ENCODE measurements at places on chromosomes 4 and X.

DNA sequence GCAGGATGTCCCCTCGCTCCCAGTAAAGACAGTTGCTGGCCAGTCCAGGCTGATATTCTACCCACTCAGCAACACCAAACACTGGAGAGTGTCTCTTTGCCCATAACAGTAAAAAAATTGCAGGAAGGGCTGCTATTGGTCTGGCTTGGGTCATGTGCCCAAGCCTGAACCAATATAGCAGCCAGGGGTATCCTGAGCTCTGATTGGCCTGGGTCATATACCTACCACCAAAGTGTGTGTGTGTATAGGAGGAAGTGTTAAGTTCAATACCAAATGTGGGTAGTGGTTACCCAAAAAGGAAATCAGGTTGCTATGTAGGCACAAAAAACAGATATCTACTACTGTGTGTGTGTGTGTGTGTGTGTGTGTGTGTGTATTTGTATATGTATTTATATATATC lies 373.2 kb downstream of the BCOR start:
- DNase-seq, result peak; percentile 25

DNA sequence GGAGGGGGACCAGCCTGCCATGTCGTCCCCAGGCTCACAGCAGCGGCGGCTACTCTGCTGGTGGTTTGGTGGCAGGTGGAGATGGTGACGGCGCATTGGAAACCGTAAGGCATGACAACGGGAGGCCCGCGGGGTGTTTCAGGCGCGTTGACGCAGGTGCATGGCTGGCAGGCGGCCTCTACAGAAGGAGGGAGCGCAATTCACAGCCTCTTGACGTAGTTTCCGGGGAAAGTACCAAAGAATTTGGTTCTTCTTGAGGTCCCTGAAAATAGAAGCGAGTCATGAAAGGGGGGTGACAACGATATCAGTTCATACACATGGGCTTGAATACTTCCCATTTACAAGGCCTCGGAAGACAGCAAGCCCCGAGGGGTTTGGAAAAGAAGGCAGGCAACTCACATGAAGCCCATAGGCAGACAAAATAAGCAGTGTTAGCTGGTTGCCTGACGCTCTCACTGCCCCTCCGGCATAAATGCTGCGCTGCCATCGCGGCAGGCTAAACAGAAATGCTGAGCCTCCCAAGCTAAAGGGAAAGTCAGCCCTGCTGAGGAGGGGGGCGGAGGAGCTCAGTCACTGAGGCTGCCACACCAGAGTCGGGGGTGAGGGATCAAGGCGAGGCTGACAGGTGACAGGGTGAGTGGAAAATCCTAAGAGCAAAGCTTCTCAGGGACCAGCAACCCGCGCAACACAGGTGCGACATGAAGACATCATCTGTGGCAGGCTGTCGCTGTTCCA lies 52.3 kb upstream of the PDLIM3 start:
- peak; percentile 80 for DNase-seq

DNA sequence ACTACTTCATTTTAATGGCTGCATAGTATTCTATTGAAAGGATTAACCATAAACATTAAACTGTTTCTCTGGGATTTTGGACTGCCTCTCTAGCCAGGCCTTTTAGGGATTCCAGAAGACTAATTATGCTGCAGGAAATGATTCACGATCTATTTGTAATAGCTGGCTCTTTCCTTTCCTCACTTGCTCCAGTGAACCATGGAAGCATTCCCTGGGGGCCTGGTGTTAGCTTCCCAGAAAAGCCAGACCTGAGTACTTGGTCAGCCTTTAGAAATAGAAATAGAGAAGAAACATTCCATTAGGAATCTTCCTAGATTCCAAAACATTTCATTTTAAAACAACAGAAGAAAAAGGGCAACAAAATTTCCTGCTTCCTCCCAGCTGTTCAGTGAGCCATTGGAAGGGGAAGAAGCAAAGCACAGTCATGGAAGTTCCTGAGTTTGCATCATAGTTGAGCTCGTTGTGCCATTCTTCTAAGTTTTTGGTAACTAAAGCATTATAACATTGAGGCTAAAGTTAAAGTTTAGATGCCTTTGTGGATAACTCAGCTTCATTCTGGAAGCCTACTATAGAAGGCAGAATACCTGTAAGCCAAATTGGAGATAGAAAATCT lies 83.5 kb downstream of the NPNT start:
- DNase-seq, result no peak

- no peak for DNase-seq
Measured at GRCh38 chr4:16032396-16032770, 51.4 kb downstream of the PROM1 start.

DNA sequence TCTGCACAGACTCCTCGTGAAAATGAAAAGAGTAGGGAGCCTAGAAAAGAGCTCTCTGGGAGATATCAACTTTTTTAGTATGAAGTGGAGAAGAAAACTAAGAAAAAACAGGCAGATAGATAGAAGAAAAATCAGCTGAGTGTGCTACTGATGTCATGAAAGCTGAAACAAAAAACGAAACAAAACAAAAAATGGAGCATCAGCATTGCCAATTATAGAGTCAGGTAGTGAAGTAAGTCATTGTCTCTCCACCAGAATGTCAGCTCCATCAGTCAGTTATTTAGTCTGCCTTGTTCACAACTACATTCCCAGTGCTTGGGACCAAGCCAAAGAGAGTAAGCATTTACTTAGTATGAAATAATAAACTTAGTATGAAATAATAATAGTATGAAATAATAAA lies 595.1 kb downstream of the STPG2 start:
- DNase-seq, result no peak

- no peak for DNase-seq
Measured at GRCh38 chr4:25535278-25535677, 120.4 kb upstream of the SLC34A2 start.

GRCh38 chr4:121233982-121234381 lies 69.9 kb upstream of the TNIP3 start:
- no peak for DNase-seq

- no peak for DNase-seq
Measured at GRCh38 chr4:85823295-85823694, 348.3 kb downstream of the ARHGAP24 start.

DNA sequence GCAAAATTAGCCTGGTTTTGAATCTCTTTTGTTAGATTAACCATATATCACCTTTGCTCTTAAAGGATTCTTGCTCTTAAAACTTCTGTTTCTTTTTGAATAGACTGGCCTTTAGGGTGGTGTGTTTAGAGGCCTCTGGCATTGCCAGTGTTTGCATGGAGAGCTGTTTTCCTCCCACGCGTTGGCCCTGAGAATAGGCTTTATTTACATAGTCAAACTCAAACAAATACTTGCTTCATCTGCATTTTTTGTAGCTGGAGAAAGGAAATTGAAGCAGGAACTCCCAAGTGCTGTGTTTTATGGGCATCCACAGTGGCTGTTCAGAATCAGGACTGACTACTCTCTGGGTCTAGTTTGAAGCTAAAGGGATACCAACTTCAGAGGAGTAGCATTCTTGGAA lies 2.7 kb downstream of the SHROOM2 start:
- DNase-seq, result no peak

DNA sequence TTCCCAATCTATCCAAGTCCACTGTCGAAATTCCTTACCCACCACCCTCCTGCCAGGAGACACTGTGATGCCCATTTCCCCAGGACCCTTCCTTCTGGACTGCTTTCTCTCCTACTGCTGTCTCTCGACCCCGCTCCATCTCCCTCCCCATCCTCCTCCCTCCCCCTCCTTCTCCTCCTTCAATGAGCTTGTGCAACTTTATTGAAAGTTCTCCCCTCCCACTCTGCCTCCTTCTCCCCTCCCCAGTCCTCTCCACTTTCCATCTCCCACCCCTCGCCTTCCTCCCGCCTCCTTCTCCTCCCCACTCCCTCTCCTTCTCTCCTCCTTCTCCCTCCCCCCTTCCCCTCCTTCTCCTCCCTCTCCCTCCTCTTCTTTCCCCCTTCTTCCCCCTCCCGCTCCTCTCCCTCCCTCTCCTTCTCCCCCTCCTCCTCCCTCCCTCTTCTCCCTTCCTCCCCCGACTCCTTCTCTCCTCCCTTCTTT lies 116.6 kb upstream of the FAT1 start:
- DNase-seq, result no peak

GRCh38 chrX:11188664-11189063 lies 77.5 kb downstream of the HCCS start:
- DNase-seq, result no peak

GRCh38 chr4:155042014-155042413 lies 166.4 kb upstream of the NPY2R start:
- no peak for DNase-seq

- no peak for DNase-seq
Measured at GRCh38 chr4:152825336-152825735, 45.6 kb downstream of the ARFIP1 start.

DNA sequence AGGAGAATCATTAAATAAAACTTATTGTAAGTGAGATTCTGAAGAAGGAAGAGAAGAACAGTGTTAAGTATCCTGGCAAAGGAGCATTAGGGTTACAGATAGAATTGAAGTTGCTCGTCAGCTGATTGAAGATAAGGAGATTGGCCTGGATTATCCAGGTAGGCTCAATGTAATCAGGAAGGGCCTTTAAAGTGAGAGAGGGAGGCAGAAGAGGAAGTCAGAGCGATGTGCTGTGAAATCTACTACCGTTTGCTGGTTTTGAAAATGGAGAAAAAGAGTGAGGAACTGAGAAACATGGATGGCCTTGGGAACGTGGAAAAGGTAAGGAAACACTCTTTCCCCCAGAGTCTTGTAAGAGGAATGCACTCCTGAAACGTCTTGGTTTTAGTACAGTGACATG lies 245.7 kb downstream of the ANTXR2 start:
- no peak for DNase-seq

GRCh38 chr4:105170711-105171110 lies 24.0 kb downstream of the TET2 start:
- DNase-seq, result no peak

DNA sequence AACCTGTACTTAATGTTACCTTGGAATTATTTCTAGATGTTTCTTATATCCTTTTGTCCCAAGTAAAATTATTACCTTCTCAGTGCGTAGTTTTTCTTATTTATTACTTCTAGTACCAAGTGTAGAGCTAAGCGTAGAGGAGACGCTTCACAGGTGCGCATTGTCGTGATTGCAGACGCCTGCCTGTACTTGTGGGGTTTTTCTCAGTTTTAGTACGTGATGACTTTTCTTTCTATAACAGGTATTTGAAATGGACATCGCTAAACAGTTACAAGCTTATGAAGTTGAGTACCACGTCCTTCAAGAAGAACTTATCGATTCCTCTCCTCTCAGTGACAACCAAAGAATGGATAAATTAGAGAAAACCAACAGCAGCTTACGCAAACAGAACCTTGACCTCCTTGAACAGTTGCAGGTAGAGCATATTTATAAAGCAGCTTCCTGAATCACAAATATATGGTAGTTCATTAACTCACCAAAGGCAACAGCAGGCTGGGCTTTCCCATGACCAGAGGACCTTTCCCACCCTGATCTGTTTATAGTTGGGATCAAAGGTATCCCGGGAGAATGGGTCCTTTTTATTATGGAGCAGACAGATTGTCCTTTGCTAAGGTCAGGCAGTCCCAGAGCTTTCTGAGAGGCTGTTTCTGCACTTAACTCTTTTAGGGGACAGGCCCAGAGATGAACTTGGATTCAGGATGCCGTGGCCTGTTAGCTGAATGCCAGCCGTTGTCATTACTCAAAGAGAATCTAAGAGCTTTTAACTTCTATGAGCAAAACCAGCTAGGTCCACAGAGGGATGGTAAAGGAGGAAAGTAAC lies 172.9 kb downstream of the PTTG2 start:
- DNase-seq, result no peak

GRCh38 chr4:154389148-154389547 lies 102.5 kb downstream of the DCHS2 start:
- DNase-seq, result no peak

- DNase-seq, result no peak
Measured at GRCh38 chrX:100477958-100478357, 67.9 kb upstream of the PCDH19 start.

DNA sequence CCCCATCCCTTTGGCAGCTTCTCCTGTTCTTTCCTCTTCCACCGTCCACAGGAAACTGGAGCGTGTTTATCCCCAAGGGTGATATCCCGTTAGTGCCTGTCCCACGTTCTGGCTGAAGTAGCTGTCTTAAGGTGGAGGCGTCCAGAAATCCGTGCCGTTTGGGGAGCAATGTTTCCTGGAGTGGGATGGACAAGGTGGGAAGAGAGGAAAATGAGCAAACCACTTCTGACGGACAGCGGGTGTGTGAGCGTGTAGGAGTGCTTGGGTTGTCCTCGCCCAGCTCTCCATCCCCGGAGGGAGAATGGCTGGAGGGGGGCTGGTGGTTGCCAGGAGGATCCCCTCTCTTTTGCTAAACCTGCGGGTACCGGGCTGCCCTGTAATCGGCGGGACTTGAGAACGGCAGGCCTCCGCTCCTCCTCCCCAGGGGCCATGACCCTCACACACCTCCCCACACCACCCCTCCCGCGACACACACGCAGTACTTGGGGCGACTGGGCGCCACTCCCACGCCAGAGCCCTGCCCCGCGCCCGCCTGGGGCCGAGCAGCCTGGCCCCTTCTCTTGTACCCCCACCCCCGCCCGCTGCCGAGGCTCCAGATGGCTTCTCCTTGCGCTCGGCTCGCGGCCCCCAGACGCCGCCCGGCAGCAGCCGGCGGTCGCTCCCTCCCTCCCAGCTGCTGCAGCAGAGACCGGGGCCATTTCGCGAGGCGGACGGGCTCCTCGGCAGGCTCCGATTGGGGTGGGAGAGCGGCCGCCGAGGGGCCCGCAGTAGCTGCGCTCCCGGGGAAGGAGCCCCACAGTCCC lies 13.9 kb upstream of the PRDM8 start:
- DNase-seq, result peak; percentile 50

DNA sequence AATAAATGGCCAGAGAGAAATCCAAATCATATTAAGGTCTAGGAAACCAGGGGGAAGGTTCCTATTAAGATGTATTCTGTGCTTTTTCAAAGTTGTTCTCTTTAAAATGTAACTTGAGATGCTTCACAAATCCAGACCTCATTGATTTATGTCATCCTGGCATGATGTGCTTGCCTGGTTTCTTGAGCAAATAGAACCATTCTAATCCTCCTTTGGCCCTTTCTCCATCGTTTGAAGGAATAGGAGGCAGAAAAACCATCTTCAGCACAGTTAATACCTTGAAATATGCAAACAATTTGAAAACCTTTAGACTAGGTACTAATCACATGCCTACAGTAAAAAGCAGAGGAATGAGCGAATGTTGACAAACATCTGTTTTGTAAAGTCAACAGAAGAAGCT lies 202.2 kb upstream of the CXorf66 start:
- no peak for DNase-seq

Measured in CD4-positive, alpha-beta T cell (primary cell).